Stimulated activated CD4-positive, alpha-beta T cell treated with anti-CD3 and anti-CD28 coated beads, Interleukin-4, amount 100 ng/mL, for 4 hours (primary cell): ENCODE measurements at places on chromosomes 5 and 9.

GRCh38 chr9:19028835-19029451 lies 4.1 kb downstream of the SAXO1 start:
- no peak for DNase-seq

DNA sequence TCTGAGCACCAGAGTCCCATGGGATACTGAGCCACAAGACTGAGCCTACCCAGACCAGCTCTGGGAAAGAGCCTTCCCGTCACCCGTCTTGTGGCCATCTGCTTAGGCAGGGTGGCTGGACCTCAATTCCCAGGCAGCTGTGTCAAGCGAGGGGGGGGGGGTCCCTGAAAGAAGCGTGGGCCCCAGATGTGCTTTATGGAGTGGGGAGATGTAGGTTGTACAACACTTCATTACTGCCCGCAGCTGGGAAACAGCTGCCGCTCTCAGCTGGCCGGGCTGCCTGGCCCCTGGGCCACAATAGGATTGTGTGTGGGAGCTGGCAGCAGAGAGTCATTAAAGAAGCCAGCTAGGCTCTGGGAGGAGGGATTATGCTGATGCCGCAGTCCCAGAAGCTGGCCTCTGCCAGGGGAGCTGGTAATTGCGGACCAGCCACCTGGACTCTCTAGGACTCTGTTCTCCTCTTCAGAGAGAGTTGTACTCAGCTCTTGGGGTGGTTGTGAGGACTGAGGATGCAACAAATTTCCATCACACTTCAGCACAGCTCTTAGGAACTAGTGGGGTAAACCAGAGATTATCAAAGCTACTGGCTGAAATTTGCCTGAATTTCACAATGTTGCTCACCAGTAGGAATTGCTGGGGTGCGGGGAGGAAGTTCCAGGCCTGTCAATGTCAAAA lies 145.4 kb downstream of the GADD45G start:
- no peak for DNase-seq

GRCh38 chr5:6498968-6499367 lies 50.3 kb downstream of the UBE2QL1 start:
- no peak for DNase-seq

- DNase-seq: no peak
Observed at GRCh38 chr9:22374051-22374450, 72.6 kb upstream of the DMRTA1 start.

DNA sequence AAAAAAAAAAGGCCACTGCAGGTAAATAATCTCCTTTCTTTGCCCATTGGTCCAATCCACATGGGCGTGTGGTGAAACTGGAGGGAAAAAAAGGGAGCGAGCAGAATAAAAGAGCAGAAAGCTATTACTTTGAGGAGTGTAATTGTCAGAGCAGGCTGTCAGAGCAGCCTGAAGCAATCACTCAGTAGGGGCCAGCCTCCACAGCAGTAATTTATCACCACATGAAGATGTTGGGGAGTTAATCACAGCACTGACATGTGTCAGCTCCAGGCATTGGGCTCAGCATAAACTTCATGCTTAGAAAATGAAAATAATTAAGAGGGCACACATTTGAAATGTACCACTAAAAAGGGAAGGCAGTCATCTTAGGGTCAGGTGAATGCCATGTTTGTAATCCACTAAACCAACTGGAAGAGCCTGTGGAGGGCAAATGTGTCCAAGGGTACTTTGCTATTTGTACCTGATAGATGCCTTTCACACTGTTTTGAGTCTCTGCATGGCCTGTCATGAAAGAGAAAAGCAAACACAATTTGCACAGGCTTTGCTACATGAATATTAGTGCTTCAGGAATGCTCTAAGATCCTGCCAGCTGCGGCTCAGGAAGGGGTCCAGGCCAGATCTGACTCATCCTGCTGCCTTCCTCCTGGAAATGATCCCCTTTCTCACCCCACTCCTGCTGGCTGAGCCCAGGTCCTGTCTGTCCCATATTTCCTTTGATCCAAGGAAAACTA lies 2.9 kb upstream of the PTGER4 start:
- DNase-seq: peak; percentile 21

- DNase-seq: no peak
Observed at GRCh38 chr9:77156646-77157371, 20.5 kb upstream of the VPS13A start.

- no peak for DNase-seq
Observed at GRCh38 chr9:110308633-110309038, 29.0 kb downstream of the TXNDC8 start.

- DNase-seq: no peak
Observed at GRCh38 chr9:36893184-36893583, 140.9 kb downstream of the PAX5 start.

DNA sequence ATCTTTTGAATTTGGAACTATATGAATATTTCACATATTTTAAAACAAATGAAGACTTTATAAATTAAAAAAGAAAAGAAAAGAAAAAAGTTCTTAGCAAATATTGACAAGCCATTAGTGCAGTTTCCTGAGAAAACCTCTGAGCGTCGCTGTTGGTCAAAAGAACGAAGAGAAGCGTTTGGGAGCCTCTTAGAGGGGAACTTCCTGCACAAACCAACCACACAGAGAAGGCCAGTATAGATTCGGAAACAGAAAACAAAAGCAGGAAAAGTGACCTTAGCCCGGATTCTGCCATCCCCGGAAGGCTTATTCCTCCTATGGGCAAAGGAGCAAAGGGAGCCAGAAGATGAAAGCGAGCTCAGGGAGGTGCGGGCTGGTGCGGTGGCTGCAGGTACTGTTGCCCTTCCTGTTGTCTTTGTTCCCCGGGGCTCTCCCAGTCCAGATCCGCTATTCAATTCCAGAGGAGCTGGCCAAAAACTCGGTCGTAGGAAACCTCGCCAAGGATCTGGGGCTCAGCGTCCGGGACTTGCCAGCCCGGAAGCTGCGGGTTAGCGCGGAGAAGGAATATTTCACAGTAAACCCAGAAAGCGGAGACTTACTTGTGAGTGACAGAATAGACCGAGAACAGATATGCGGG lies at the start of gene PCDHGB2:
TSS of gene PCDHGB2 (plus strand) at position 205 of the 637 bp plus-strand sequence. CDS start at position 347, 142 bp downstream.
- DNase-seq: no peak

DNA sequence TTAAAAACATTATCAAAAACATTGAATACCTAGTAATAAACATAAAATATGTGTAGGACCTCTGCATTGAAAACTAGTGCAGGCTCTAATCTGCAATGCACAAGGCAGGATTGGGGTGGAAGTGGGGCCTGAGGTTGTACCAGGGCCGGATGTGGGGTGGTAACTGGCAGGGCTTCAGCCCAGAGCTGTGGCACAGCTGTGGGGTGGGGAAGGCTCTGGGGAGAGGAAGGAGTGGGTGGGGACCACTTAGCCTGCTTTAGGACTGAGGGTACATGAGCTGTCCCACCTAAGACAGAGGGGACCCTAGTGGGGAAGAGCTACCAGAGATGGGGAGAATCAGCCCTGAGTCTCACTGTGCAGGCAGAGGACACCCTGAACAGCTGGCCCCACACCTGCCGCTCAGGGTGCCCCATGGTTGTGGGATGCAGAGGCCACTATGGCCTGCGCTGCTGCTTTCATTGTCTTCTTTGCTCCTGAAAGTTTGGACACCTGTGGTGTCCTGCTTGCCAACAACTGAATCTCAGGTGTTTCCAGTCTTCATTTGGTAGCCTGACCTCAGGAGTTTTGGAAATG lies 311.4 kb downstream of the TLE4 start:
- DNase-seq: peak; percentile 22

- DNase-seq: peak; percentile 7
Observed at GRCh38 chr5:179762079-179762780, 29.6 kb downstream of the MAML1 start.

DNA sequence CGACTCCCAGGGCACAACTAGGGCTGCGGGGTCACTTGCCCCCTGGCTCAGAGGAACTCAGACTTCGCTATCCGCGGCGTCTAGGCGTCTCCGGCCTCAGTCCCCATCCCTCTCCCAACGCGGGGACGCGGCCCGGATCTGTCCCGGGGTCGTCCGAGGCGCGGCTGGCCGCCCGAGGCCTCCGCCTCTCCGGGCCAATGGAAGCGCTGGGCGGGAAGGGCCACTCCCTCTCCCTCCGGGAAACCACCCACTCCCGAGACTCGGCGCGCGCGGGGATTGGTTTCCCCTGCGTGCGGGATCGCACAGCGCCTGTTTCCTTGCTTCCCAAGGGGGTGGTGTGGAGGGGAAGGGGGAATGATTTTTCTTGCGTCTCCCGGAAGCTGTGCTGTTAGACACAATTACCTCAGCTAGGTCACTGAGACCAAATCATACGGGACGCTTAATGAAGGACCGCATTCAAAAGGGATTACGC lies 38.3 kb downstream of the NR2F1 start:
- DNase-seq: no peak

DNA sequence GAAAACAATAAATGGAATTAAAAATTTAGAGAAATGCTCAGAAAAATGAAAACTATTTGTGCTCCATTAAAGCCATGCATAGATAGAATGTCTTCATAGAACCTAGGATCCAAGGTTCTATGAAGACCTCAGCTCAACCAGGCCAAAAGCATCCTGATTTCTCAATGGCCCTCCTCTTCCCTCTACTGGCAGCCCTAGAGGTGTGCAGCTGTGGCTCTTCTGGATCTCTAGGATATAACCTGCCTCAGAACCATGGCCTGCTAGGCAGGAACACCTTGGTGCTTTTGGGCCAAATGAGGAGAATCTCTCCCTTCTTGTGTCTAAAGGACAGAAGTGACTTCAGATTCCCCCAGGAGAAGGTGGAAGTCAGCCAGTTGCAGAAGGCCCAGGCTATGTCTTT lies 15.1 kb downstream of the IFNA1 start:
- DNase-seq: peak; percentile 11

DNA sequence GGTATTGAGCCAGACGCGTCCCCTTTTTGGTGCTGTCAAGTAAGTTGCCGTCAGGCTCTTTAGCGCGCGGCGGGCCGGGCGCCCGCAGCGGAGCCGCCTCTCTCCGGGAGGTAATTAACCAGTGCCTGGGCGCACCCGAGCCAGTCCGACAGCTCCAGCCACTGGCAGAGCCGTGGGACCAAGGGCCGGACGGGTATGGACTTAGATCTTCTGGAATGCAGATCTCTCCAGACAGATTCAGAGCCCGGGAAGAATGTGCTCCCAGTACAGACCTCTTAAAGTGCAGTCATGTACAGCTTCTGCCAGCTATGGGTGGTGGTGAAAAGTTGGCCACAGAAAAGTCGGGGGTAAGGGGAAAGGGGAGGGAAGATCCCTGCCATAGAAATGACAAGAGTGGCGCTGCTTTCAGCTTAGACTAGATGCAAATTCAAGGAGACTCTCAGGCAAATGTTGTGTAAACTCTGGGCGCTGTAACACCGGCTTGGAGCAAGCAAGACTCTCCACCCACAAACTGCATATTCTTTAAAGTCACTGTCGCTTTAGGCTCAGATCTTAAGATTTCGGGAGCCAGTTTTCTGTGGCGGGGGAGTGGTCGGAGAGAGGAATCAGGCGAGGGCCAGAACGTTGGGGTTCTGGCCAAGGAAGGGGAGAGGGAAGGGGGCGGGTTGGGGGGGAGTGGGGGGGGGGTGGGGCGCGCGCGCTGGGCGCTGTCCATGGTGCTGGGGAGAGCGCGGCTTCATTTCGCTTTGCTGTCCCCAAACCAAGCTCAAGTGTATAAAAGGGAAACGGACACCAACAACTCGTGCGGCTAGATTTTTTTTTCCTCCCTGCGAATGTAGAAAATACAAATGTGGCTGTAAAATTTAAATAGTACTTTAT lies 29.2 kb downstream of the NR2F1 start:
- DNase-seq: no peak

DNA sequence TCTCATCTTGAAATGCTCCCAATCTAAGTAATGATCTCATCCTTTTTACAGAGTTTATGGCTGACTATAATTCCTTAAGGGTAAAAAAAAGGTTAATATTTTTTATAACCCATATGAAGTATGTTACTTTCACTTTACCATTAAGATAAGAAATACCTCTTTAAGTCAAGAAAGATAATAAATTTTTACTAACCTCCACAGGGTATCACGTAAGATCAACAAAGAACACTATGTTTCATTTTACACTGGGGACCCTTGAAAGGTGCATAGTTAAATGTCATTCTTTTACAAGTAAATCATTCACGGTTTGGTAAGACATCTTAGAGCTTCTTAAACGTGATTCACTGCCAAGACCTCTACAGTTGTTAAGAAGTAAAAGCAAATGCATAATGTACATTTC lies 472.7 kb upstream of the CDH9 start:
- no peak for DNase-seq

DNA sequence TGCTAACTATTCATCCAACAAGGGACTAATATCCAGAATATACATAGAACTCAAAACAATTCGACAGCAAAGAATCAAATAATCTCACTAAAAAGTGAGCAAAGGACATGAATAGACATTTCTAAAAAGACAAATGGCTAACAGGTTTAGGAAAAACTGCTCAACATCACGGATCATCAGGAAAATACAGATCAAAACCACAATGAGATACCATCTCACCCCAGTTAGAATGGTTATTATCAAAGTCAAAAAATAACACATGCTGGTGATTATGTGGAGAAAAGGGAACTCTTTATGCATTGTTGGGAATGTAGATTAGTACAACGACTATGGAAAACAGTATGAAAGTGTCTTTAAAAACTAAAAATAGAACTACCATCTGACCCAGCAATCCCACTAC lies 150.1 kb downstream of the DEPDC1B start:
- no peak for DNase-seq

DNA sequence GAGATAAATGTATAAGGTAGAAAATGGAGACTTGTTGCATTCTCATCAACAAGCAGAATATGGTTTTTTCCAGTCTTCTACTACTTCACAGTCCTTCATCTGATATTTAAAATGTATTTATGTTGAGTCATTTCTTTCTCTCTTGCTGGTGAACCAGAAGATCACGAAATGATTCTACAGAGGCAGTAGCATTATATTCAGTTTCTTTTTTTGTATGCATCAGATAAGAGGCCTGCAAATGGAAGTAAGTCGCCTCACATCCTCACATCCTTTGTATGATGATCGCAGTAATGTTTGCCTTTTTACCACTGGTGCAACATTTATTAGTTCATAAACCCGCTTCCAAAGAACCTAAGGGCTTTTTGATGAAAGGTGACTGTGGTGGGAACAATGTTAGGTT lies 22.1 kb upstream of the IL13 start:
- DNase-seq: no peak

- DNase-seq: no peak
Observed at GRCh38 chr9:89562186-89562814, 42.5 kb upstream of the GADD45G start.

GRCh38 chr5:33837301-33837700 lies 54.5 kb downstream of the ADAMTS12 start:
- DNase-seq: no peak

GRCh38 chr9:133115604-133116345 lies 5.3 kb downstream of the RALGDS start:
- peak; percentile 71 for DNase-seq

GRCh38 chr9:81379655-81380054 lies 309.7 kb downstream of the TLE1 start:
- DNase-seq: no peak

DNA sequence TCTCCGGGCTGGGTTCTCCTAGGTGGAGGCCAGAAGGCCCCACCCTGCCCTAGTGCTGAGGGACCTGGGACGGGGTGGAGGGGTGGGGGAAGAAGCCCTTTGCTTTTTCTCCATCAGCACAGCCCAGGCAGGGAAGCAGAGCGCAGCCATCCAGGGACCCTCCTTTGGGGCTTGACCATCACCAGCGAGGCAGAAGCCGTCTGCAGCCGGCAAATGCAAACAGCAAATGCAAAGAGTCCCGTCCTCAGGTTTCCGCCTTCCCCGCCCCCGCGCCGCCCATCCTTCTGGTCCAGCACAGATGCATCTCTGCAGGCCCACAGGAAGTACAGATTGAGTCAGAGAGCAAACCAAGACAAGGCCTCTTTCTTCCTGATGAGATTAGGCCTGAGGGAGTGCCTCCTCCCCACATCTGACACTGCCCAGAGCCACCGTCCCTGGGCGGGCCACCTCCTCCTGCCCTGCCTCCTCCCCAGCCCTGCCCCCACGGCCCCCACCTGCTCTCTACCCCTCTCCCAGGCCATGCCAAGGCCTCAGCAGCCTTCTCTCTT lies 23.4 kb downstream of the CORO2A start:
- peak; percentile 24 for DNase-seq
